ENCODE measurements at places on chromosomes 1 and 21.

DNA sequence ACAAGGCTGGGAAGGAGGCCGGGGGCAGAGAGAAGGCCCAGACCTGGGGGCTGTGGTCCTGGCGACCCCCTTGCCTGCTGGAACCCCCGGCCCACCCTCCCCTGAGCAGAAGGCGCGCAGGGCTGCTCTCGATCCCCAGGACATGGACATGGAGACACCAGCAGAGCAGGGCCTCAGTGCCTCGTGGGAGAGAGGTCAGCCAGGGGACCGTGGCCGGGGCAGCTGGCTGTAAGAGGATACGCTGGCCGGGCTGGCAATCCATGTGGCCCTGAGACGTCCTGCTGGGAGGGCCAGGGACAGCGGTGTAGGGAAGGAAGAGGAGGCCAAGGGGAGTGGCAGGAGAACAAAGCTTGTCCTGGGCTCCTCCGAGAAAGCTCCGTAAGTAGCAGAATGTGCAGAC, 132.2 kb downstream of the CASZ1 start:
- no peak for DNase-seq

- no peak for DNase-seq
Observed at GRCh38 chr21:16243396-16243795, 513.6 kb downstream of the USP25 start.

DNA sequence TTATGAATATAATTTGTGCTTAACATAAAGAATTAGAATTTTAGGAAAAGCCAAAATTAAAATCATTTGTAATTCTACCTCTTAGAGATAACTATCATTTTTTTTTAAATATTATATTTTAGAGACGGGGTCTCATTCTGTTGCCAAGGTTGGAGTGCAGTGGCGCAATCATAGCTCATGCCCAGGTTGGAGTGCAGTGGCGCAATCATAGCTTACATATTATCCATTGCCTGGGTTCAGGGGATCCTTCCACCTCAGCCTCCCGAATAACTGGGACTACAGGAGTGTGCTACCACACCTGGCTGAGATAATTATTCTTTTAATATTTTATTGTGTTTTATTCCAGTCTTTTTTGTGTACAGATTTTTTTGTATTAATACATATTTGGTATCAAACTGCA, 8.3 kb downstream of the RASAL2 start:
- DNase-seq = no peak

DNA sequence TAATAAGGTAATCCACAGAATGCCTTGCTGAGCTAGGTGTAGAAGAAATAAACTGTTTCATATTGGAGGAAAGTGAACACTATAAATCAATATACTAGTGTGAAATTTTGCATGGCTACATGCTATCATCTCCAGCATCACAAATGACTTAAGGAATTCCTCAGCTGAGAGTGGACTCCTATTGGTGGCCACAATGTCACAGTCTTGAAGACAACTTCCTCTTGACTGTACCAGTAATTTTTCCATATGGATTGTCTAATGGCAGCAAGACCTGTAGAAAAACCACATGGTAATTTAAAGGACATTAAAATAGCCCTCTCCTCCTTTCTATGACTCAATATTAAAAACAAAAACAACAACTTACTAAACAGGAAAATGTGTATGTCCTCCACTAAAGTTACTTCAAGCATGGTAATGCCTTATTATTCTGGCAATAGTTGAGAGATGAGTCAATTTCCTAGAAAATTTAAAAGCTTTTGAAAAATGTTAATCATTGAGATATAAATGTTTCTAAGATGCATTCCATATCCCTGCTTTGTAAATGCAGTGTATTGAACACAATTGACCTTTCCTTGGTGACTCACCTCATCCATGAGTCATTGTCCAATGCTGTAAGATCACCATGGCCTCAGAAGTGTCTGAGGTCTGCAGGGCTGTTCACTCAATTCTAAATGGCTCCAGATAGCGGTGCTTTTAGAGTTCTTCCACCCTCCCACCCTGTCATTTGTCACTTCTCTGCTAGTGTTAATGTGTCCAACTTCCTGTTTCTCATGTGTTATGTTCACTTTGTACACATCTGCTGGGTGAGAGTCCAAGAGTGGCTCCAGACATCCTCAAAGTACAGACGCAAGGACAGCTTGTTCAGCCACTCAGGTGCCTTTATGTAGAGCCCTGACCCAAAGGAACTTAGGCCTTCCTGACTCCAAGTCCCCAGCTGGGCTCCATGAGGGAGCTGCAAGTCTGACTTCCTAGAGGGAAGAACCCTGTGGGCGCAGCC, 32.8 kb upstream of the DNASE2B start:
- peak; percentile 96 for DNase-seq

DNA sequence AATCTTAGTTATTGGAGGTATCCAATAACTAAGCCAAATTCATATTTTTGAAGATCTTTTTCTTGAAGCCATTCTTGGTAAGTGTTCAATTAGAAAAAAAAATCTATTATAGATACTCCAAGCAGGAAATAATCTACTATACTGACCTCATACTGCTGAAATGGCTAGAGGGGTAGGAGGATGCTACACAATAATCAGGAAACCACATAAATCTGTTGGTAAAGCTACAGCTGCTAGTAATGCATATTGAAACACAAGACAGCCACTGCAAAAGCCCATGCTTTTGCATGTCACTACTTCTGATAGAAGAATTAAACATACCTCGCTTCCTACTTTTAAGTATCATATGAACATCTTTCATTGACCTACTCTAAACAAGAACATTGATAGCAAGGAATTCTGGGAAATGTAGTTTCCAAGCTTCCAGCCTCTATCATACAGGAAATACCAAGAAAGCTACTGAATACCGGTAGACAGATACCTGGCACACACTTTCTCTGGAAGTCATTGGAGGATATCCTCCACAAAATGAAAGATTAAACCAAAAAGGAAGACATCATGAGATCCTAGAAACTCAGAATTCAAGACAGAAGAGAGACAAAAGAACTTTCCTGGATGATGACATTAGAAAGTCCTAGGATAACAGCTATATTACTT, 103.0 kb upstream of the VAV3 start:
- DNase-seq = no peak

DNA sequence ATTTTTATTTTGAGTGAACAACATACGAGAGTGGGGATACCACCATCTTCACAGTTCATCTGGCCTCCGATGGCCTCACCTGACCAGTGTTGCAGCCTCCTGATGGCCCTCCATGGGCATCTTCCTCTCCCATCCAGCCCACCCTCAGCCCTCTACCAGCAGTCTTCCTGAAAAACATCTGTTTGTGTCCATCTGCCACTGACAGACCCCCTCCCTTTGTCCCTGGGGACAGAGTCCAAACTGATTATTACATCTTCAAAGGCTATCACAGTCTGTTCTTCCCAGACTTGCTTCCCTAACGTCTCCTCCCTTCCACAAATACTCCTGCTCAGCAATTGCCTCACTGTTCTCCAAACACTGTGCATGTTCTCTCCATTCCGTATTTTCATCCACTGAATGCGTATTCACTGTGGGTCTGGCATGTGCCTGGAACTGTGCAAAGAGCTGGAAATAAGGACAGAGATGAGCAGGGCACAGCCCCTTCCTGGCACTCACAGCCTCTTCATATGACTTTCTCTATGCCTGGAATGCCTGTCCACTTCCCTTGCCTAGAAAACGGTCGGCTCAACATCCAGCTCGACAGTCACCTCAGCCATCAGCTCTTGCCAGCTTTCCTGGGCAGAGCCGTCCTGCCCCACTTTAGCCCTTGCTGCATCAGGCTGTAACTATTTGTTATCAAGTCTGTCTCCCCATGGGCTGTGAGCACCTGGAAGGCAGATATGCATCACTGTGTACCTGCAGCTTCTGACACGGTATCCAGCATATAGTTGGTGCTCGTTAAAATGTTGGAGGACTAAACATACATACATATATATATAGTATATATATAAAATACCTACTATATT, 8.3 kb upstream of the ATF3 start:
- no peak for DNase-seq

- peak; percentile 73 for DNase-seq
Observed at GRCh38 chr1:52707927-52708655, 9.9 kb upstream of the COA7 start.

GRCh38 chr1:36161641-36162531, 5.9 kb downstream of the MAP7D1 start:
- no peak for DNase-seq

- no peak for DNase-seq
Observed at GRCh38 chr1:18299441-18300338, 181.0 kb upstream of the KLHDC7A start.

- no peak for DNase-seq
Observed at GRCh38 chr1:225977937-225978748, 21.0 kb downstream of the SDE2 start.

GRCh38 chr1:91428182-91428798, 23.7 kb upstream of the HFM1 start:
- no peak for DNase-seq

GRCh38 chr1:81558291-81559076, 242.2 kb upstream of the ADGRL2 start:
- no peak for DNase-seq

DNA sequence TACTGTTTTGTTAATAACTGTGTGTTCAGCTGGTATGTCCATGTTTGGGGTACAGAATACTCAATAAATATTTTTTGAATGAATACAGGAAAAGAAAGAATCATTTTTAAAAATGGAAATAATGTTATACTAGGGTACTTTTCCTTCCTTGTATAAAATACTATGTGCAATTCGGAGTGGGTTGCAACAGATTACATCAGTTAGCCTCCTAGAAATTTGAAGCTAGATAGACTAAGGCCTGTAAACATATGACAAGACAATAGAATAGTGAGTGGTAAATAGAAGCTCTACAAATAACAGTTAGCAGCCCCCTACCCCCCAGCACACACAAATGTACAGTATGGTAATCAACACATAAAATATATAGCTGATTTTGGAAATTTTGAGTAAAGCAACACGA, 195.9 kb downstream of the KCNT2 start:
- DNase-seq = no peak

- DNase-seq = no peak
Observed at GRCh38 chr1:176462674-176463378, at the start of gene PAPPA2. PAPPA2 (plus strand) TSS chr1:176463175; CDS start chr1:176556323, 93,148 bp downstream.

- peak; percentile 69 for DNase-seq
Observed at GRCh38 chr1:35564037-35564883, 6.7 kb downstream of the NCDN start.

GRCh38 chr1:37485902-37486679, 11.7 kb downstream of the ZC3H12A start:
- DNase-seq = peak; percentile 28

DNA sequence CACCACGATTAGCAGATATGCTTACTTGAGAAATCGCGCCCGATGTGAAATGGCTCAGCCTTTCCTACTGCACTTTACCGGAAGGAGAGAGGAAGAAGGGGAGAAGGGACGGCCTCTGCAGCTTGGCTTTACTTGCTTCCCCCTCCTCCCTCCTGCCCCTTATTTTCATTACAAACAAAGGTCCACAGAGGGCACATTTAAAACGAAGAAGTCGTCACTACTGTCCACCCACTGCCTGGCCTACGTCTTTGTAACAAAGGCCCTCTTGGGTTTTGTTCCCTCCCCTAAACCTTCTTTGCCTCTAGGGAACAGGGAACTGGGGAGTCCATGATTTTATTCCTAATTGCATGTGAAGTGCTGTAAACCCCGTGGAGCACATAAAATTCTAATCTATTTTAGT, 308.5 kb downstream of the LMX1A start:
- no peak for DNase-seq

- DNase-seq = no peak
Observed at GRCh38 chr1:21579791-21580190, 70.6 kb downstream of the ALPL start.

- DNase-seq = no peak
Observed at GRCh38 chr1:221714227-221715152, 27.4 kb downstream of the DUSP10 start.

DNA sequence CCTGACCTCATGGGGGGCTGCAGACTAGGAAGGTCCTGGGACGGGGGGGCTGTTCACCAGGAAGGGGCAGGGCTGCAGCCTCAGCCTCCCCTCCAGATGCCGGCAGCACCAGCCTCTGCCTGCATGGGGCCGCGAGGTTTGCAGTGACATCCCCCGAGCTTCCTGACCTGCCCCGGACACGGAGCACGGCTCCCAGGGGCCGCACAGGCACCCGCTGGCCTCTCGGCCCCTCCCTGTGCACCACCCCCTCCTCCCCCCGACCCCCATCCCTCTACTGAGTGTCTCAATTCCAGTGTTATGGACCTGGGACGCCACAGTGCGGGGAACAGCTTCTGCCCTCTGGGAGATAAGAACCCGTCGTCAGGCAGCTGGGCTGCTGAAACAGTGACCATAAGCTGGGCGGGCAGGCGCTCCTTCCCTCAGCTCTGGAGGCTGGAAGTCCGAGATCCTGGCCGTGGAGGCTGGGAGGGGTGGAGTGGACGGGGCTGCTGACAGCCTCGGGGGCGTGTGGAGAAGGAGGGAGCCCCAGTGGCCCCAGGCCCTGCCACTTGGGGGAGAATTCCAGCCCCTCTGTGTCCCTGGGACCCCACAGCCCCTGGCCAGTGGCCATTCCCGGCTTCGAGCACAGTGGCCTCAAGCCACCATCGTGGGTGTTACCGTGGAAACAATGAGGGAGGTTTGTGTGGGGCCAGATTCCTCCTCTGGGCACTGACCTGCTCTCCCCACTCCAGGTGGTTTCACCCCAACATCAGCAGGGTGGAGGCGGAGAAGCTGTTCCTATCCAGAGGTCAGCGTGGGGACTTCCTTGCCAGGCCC, 11.6 kb downstream of the RNF223 start:
- no peak for DNase-seq

GRCh38 chr21:44704636-44705001, 6.8 kb downstream of the TSPEAR start:
- DNase-seq = no peak

- no peak for DNase-seq
Observed at GRCh38 chr1:50231209-50231608, 122.5 kb downstream of the ELAVL4 start.

DNA sequence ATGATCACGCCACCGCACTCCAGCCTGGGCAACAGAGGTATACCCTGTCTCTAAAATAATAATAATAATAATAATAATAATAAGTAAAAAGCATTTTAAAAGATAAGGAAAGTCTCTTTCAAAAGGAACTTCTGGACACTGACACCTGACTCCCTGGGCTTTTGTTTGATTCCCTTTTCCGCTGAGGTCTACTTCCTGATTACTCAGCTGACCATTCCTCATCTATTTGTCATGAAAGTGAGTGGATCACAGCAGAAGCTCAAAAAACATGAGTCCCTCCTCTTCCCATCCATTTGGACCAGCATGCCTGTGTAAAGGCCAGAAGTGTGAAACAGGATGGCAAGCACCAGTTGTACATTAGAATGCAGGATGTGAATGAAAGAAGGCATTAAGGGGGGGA, 61.1 kb upstream of the FBXO28 start:
- DNase-seq = peak; percentile 83

GRCh38 chr1:185834371-185834905, 100.2 kb downstream of the HMCN1 start:
- no peak for DNase-seq

DNA sequence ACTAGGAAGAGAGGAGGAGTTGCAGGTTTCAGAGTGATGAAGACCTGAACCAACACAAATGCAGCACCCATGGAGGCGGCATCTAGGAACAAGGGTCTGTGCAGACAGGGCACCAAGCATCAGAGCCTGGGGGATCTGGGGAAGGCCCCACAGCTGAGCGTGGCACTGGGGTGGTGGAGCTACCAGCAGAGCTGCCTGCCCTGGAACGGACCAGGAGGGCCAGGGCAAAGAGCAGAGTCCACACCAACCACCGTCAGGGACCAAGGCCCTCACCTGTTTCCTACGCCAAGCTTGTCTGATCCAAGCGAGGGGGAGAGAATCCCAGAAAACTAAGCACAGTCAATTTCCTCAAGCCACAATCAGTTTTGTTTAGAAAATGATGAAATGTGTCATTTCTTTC, 79.0 kb upstream of the SYT6 start:
- no peak for DNase-seq
